ENCODE measurements at places on chromosomes 7 and 10. TPM values are rescaled to one million over a fixed set of nuclear protein-coding genes. Genes with fewer than 3 reads are reported as not detected.

DNA sequence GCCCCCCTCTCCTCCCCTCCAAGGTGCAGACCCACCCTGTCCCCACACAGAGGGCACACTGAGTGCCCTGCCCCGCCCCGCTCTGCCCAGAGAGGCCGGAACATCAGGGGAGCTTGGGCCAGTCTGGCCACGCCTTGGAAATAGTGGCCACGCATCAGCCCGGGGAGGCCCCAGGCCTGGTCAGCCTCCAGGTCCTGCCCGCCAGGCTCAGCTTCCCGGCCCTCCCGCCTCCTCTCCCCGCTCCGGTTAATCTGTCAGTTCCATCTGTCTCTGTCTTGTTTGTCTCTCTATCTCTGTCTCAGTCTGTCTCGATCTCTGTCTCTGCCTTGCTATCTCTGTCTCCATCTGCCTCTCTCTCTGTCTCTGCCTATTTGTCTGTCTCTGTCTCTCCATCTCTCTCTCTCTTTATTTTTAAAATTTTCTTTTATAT lies 28.9 kb upstream of the TNRC18 start:
- no peak for DNase-seq

DNA sequence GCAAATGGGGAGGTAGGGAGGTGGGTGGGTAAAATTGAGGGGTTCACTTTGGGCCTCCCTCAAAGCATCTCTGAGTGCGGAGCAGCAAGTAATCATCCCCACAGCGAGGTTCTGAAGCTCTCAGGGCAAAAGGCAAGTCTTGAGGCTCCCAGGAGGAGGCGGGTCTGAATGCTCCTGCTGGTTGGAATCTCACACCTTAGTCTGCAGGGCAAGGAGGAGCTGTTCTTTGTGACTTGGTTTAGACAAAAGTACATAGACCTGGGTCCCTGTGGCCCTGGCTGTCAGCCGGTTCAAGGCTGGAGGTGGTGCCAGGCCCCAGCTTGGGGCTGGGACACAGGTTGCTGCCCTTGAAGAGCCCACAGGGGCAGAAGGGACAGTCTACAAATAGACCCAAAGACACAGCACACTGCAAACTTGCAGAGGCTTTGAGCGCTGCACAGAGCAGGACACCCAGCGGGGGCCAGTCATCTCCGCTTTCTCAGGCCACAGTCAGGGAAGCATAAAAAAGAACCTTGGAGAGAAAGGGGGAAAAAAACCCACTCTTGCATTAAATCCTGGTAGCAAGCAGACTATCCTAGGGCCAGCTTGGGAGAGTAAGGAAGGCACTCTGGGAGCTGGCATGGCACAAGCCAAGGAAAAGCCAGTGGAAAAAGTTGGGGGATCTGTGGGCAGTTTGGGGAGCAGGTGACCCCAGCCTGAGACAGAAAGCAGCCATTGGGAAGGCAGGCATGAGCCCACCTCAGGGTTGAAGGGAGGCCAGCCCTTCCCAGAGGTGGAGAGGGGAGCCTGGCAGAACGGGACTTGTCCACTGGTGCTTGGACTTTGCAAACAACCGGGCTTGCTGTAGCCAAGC lies 926 bp upstream of the C10orf71 start:
- no peak for DNase-seq

Gene GPR158
- total RNA-seq, result not detected

DNA sequence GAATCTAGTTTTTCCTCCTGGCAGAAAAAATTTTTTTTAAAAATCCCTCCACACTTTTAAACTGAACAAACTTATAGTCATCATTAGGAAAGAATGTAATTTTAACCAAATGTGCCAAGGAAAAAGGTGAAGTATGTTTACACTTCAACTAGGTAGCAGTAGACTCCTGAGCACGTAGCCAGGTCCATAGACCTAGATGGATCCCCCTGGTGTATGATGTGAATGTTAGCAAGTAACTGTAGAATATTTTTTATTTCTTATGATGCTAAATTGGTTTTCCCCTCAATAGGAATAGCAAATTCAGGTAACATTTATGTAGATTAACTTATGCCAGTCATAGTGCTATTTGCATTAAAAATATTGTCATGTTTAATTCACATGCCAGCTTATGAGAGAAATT lies 19.6 kb downstream of the CABCOCO1 start:
- no peak for DNase-seq

DNA sequence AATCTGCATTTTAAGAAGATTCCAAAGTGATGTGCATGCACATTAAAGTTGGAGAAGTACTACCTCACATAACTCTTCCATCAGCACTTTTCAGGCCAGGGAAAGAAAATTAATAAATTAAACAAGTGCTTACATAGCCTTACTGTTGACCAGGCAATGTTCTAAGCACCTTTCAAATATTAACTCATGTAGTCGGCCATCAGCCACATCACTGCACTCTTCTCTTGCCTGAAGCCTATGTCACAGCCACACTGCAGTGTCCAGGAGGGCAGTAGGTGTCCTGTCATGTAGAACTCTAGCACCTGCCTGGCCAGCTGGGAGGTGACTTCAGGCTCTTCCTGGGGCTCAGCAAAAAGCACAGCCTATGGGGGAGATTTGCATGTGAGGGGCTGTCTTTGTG lies 71.5 kb downstream of the CDK1 start:
- no peak for DNase-seq

DNA sequence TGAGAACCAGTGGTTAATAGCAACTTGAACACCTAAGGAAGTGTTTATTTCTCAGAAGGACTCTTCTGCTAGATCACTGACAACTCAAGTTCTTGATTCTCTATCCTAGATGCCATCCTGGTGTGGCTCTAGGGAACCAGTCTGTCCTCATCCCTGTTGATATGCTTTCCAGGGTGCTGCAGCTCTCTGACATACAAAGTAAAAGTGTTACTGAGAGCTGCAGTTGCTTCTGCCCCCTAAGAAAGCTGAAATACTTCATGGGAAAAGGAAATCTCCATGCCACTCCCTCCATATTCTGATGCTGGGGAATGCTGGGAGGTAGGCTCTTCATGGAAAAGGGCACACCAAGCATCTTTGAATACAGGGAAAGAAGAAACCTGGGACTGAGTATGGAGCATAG lies 168.1 kb downstream of the KLF6 start:
- DNase-seq, result no peak

Gene CYP2C18
- total RNA-seq, result not detected

DNA sequence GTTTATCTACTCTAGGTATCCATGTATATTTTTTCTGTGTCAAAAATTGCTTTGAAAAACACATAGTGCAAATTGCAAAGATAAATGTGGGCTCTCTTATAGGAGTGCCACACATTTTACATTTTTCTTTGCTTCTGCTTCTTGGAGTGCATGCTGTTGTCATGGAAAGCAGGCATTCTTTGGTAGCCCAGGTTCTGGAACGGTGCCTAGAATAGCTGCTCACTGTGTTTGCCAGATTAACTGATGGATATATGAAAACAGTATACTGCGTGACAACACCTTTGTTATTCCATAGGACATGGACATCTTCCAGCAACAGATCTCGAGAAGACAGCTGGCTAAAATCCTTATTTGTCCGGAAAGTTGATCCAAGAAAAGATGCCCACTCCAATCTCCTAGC lies 13.4 kb downstream of the NIPSNAP2 start:
- DNase-seq, result no peak

GRCh38 chr7:131583430-131583829 lies 27.0 kb upstream of the PODXL start:
- DNase-seq, result no peak

Gene OR6B1
- total RNA-seq, result not detected

GRCh38 chr7:121313220-121313792 lies 15.5 kb upstream of the WNT16 start:
- no peak for DNase-seq

Gene ZNF467
- not detected for total RNA-seq

GRCh38 chr7:12653518-12653917 lies 33.9 kb upstream of the ARL4A start:
- DNase-seq, result no peak

- DNase-seq, result no peak
These were observed 1.2 kb downstream of the TMEM139 start for GRCh38 chr7:143285806-143286521.

Gene PIP
- total RNA-seq, result not detected

DNA sequence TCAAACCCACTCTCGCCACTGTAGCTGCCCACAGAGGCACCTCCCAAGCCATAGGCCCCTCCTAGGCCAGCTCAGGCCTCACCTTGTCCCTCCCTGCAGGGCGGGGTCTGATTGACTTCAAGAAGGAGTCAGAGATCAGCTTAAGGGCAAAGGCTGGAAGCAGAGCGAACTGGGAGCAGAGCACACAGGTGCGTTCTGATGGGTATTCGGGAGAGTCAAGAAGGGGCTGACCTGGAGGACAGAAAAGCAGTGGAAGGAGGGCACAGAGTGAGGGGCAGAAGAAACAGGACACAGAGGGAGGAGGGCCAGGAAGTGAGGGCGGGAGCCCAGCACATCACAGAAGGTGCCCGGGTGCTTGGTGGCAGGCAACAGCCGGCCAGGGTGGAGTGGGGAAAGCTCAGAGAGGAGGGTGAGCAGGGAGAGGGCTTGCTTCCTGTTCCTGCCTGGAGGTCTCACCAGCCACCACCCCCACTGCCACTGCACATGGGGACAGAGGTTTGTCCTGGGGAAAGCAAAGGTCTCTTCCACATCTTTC lies at the start of gene AOC1:
Gene AOC1 (plus strand): TSS at position 147 of the 535 bp plus-strand sequence. CDS start 3,954 bp downstream, outside the sequence.
- no peak for DNase-seq

DNA sequence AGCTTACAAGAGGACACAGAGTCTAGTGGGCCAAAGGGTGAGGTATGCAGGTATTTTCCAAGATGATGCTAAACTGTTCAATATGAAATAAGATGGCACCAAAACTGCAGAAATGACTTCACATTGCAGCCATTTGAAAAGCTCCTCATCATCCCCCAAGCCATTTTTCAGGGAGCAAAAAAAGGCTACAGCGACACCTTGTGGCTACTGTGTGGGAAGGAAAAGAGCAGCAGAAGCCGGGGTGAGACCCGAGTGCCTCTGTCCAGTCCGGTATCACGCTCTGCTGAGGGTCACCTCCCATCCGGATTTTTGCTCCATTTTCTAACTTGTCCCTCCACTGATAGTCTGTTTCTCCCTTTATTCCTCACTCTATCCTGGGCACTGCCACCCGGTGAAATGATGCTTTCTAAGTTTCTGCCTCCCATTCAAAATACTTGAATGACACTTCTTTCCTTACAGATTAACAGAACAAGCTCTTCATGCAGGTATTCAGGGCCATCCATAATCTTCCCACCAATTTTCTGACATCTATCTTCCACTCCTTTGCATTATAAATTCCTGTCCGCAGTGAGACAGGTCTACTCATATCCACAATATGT lies 220.2 kb downstream of the DGKI start:
- DNase-seq, result peak; percentile 25

GRCh38 chr7:158567153-158567603 lies 20.4 kb downstream of the PTPRN2 start:
- DNase-seq, result no peak

GRCh38 chr7:30027065-30027456 lies 559 bp upstream of the FKBP14 start:
- peak; percentile 61 for DNase-seq

GRCh38 chr10:89479771-89480446 lies 55.5 kb downstream of the SLC16A12 start:
- no peak for DNase-seq

DNA sequence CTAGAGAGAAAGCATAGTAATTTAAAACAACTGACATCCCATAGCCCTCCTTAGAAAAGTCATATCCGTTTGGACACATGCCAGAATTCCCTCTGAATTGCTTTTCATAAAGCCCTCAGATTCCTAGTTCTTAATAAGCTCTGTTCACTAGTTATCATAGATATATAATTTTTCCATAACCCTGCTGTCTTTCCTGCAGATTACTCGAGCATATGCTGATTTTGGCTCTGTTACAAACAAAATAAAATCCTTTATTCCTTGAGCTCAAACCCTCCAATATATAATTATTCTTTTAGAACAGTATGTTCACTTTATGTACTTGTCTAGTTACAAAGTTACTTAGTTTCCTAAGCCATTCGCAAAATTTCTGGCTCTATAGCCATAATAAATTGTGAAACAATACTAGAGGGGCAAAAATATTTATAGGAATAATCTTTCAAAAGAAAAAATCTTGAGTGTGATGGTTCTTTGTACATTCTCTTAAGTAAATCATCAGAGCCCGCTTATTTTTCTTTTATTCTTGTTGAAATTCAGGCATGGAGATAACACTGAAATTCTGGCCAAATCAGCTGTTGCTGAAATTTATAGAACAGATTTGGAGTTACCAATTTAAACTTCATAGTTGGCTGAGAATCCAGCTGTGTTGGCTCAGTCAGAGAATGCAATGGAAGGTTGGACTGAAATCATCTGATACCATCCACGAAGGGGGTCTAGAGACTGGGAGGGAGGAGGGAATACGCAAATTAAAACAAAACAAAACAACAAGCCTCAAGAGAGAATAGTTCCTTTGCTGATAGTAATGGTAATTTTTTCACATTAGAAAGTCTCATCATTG lies 146.1 kb upstream of the TMEM196 start:
- no peak for DNase-seq

Gene GNGT1
- total RNA-seq, result not detected

DNA sequence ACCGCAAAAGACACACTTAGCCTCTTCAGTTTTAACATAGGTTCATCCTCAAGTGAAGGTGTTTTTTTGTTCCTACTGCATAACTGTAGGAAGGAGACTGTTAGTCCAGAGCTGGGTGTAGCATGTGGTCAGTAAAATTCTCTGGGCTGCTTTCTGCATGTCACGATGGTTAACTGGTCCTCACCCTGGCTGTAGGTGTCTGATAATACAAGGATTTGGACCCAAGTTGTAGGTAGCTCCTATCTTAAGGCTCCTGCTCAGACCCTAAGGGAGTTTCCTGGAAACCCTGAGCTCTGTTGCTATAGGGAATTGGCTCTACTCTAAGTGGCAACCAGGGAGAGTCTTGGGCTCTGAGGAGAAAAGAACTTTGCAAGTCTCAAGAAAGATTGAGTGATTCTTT lies 112.9 kb downstream of the SAMD9 start:
- no peak for DNase-seq

Gene BMPER
- not detected for total RNA-seq

- DNase-seq, result no peak
These were observed 147.9 kb downstream of the DGKB start for GRCh38 chr7:14754631-14755030.

- no peak for DNase-seq
These were observed 54.0 kb upstream of the ZMIZ1 start for GRCh38 chr10:79014796-79015195.

Gene PCLO
- total RNA-seq, result 3.0 TPM

Gene SPDYE3
- total RNA-seq, result not detected

Gene SMKR1
- total RNA-seq, result not detected

Gene GRM3
- not detected for total RNA-seq

DNA sequence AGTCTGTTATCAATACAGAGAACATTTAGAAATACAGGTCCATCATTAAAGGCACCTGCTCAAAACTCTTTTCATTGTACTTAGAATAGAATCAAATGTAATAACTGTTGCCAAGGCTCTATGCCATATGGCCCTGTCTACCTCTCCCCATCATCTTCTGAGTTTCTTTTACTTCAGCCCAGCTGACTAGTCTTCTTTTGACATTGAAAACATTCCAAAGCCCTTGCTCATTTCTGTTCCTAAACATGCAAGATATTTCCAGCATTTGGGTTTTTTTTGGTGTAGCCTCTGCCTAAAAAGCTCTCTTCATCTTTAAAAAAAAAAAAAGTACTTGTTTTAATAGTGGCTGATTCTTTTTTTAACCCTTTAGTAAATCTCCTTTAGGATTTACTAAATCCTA lies 165.5 kb upstream of the SMIM30 start:
- DNase-seq, result no peak

GRCh38 chr7:69256634-69257081 lies 341.6 kb upstream of the AUTS2 start:
- no peak for DNase-seq

Data from OCI-LY7 (cell line).